ENCODE measurements at places on chromosomes 3 and 15. TPM values are rescaled to one million over a fixed set of nuclear protein-coding genes. Genes with fewer than 3 reads are reported as not detected.

- DNase-seq = peak; percentile 46
These were observed 26.6 kb downstream of the MIX23 start for GRCh38 chr3:122356402-122356801.

Gene ACTRT3
- total RNA-seq = 6.1 TPM

DNA sequence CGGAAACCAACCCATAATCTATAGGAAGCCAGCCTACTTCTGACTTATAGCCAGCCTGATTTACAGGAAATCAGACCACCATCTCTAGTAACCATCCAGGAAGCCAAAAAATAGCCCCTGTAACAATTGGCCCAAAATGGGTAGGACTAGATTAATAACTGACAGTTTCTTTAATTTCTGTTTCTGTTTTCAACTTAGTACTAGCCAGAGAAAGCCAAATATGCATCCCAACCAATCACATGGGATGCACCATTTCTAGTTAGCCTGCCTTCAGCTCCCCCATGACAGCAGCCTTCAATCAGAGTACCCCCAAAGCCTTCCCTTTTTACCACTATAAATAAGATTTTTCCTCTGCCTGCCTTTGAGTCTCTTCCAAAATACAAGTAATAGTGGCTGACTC lies 239.1 kb upstream of the GADL1 start:
- DNase-seq = no peak

DNA sequence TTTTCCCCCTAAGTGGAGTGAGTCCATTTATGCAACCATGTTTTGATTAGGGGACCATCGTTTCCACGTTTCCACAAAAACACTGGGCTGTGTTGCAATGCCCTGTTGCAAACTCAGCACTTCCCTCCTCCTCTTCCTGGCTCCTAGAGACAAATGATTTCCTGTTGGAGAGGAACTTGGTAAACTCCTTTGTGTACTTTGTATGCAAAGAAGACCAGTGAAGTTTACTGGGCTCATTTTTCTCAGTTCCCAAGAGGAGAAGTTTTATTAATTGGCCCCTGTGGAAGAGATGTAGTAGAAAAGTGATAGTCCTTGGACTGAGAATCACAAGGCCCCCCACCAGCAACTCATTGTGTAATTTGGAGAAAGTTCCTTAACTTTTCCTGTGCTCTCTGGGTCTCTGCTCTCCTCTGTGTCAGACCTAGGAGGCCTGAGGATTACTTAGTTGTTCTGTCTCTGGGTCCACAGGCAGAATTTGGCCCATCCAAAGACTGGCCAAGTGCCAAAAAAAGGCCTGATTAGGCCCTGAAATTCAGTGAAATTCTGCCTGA lies 95.0 kb downstream of the ATG7 start:
- DNase-seq = no peak

- DNase-seq = no peak
These were observed 84.4 kb downstream of the MYLK start for GRCh38 chr3:123799544-123800361.

- DNase-seq = no peak
These were observed 133.1 kb downstream of the IL1RAP start for GRCh38 chr3:190646996-190647395.

DNA sequence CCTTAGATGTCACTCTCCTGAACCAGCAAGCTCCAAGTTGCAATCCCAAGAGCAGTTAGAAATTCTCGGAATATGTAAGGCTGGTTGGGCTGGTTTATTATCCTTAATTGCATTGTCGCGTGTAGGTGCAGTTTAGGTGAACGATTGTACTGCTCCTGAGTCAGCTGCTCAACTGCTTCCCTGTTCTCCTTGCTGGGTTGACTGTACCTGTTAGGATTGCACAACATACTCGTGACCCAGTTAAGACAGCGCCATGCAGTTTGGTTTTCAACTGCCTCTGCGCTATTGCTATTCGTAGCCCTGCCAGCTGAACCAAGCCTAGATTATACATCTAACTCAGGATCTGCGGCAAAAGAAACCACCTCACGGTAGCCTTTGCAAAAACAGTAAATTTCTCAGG lies 41.0 kb downstream of the BCL2L10 start:
- DNase-seq = no peak

Gene FBLN2
- total RNA-seq = 11.8 TPM

Gene ALDH1A3
- total RNA-seq = 9.2 TPM

Gene ALS2CL
- total RNA-seq = 5.0 TPM

- DNase-seq = peak; percentile 91
These were observed 4.1 kb downstream of the ISLR2 start for GRCh38 chr15:74134387-74135027.

GRCh38 chr3:188400494-188401243 lies 246.7 kb downstream of the LPP start:
- no peak for DNase-seq

Gene LAMB2
- 121 TPM for total RNA-seq

Gene B3GALNT1
- total RNA-seq = 14.7 TPM

- DNase-seq = peak; percentile 91
These were observed 42.5 kb downstream of the CMTM6 start for GRCh38 chr3:32460031-32460749.

DNA sequence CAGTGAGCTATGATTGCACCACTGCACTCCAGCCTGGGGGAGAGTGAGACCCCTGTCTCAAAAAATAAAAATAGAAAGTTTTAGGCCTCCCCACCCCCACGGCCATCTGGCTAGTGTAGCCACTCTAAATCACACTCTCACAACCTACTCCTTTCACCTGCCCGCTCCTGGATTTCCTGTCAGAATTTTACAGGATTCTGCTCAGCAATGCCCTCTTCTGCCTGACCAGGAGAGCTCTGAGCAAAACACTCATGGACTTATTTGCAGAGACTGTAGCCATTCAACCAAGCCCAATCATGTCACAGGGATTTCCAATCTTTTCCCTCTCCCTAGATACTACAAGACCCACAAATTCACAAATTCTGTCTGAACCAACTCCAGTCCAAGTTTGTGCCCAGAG lies 242.6 kb upstream of the TPRG1 start:
- DNase-seq = no peak

- no peak for DNase-seq
These were observed 664.2 kb upstream of the CFAP20DC start for GRCh38 chr3:59714066-59714465.

DNA sequence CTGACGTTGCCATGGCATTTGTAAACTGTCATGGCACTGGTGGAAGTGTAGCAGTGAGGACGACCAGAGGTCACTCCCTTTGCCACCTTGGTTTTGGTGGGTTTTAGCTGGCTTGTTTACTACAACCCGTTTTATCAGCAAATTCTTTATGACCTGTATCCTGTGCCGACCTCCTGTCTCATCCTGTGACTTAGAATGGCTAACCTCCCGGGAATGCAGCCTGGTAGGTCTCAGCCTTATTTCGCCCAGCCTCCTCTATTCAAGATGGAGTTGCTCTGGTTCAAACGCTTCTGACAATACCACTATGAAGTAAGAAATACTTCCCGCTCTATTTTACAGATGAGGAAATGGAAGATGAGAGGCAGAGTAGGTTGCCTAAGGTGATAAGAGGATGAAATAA lies 16.6 kb downstream of the PAQR9 start:
- no peak for DNase-seq

DNA sequence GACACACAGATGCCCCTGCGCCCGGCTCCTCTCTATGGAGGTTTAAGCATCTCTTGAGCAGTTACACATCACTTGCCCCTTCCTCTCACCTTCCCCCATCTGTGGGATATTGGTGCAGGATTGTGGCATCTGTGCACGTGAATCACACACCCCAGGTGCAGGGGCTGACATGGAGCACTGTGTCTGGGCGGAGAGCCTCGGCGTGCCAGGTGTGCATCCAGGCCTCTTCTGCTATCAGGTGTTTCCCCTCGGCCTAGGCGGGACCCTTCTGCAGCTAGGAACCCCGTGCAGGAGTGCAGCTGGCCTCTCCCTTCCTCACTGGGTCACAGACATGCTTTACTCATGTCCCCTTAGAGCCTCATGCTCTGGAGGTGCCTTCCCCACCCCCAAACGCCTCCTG lies 33.4 kb upstream of the MUC13 start:
- no peak for DNase-seq

Gene C3orf20
- total RNA-seq = not detected

Gene PIF1
- total RNA-seq = 64.0 TPM

Gene BFSP2
- not detected for total RNA-seq

- DNase-seq = no peak
These were observed 74.1 kb downstream of the SLCO3A1 start for GRCh38 chr15:91927585-91927984.

Gene SLC2A2
- not detected for total RNA-seq

GRCh38 chr15:45249125-45249780 lies 2.8 kb upstream of the SLC28A2 start:
- no peak for DNase-seq

Gene MTMR10
- 20.4 TPM for total RNA-seq

GRCh38 chr3:13461169-13462124 lies 18.7 kb upstream of the HDAC11 start:
- DNase-seq = peak; percentile 93
